ENCODE measurements at places on chromosomes 16 and 17. TPM values are rescaled to one million over a fixed set of nuclear protein-coding genes. Genes with fewer than 3 reads are reported as not detected.

AGRP gene
- not detected for total RNA-seq

TIMP2 gene
- 0.07 TPM for total RNA-seq

MFAP4 gene
- total RNA-seq, result not detected

TMEM238L gene
- total RNA-seq, result not detected

NR1D1 gene
- total RNA-seq, result 0.65 TPM

FASN gene
- 94.1 TPM for total RNA-seq

KRT24 gene
- not detected for total RNA-seq

Measured in Karpas-422 (cell line).